ENCODE measurements at places on chromosomes 12 and 14.

DNA sequence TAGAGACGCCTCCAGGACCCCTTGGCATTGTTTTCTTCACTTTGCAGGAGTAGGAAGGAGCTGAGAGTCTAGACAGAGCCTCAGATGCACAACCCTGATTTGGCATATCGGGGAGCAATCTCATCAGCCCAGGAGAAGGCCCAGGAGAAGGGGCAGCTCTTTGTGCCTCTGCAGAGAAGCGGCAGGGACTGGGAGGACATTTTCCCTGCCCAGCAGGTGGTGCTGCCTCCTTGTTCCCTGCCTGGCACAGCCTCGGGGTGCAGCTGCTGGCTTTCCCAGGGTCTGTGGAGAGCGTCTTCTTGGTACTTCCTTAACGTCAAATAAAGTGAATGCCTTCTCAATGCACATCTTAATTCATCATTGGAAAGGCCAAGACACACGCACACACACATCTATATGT, 419.5 kb downstream of the TMEM121 start:
- DNase-seq = no peak

- DNase-seq = no peak
These were observed 185.8 kb downstream of the STXBP6 start for GRCh38 chr14:24863968-24864684.

- no peak for DNase-seq
These were observed 19.2 kb upstream of the MGAT4C start for GRCh38 chr12:86275356-86275755.

DNA sequence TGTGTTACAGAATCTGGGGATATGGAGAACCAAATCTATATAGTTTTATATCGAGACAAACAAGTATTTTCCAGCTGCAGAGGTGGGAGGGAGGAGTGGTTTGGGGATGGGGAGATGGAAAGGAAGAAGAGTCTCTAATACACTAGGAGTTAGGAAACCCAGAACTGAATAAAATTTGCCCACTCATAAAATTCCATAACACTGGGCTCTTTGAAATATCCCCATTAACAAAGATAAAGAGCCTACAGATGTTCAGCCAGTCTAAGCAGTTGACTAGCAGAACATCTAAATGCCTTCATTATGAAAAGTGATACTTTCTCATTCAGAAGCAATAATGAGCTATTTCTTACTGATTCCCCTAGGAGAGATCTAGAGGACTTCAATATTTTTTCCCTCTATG, 151.7 kb upstream of the GZMB start:
- DNase-seq = no peak

- DNase-seq = no peak
These were observed 300.5 kb downstream of the CACNA1C start for GRCh38 chr12:2353281-2353680.

DNA sequence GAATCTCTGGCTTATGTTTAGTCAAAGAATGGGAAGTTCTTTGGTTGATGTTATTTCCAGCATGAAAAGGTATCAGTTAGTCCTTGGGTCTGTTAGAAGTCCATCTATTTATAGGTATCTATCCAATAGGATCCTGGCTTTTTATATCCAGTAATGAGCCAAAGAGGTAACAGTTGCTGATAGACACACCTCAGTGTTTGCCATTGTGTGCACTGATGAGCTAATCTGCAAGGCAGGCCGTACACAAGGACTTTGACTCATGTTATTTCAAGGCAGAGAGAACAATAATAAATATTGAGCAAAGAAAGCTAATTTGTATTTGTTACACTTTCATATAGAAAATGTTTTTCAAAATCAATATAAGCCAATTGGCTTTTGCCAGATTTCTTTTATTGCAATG, 56.4 kb downstream of the GLT1D1 start:
- no peak for DNase-seq

GRCh38 chr14:31699809-31700208, 138.6 kb downstream of the NUBPL start:
- no peak for DNase-seq

- DNase-seq = no peak
These were observed 476.3 kb downstream of the LRIG3 start for GRCh38 chr12:58443981-58444371.

DNA sequence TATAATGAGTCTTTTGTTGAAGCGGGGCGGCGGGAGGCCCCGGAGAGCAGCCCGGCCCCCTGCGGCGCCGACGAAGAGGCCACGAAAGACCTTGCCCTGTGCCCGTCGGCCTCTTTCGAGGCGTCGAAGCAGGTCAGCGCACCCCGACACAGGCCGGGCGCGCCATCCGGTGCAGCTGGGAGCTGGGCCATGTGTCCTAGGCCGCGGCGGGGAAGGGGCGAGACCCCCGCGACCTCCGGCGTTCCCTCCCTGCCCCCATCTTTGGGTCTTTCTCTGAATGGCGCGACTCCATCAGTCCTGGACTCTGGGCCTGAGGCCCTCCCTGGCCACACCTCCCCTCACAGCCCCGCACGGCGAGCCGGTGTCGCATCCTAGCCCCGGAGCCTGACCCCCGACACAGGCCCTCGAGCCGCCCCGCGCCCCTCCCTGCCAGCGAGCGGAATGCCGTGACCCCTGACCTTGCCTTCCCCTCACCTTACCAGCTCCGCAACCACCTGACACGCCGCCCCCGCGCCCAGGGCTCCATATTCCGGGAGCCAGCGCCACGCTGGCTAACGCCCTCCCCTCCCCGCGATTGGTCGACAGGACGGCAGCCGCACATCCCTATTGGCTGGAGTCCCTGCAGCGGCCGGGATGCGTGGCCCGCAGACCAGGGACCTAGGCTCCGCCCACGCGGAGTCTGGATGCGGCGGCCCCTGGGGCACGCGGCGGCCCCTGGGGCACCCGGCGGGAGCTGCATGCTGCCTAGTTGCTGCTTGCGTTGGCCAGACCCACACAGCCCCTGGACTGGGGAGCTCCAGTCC, at the start of gene SLC11A2:
Gene SLC11A2, minus strand, starts transcription at position 549 of the 803 bp plus-strand sequence. CDS start 15,656 bp downstream, outside the sequence.
- peak; percentile 95 for DNase-seq

GRCh38 chr12:130491421-130492357, 154.0 kb downstream of the PIWIL1 start:
- no peak for DNase-seq

- DNase-seq = no peak
These were observed 2.1 kb upstream of the ATP23 start for GRCh38 chr12:57939291-57939690.

DNA sequence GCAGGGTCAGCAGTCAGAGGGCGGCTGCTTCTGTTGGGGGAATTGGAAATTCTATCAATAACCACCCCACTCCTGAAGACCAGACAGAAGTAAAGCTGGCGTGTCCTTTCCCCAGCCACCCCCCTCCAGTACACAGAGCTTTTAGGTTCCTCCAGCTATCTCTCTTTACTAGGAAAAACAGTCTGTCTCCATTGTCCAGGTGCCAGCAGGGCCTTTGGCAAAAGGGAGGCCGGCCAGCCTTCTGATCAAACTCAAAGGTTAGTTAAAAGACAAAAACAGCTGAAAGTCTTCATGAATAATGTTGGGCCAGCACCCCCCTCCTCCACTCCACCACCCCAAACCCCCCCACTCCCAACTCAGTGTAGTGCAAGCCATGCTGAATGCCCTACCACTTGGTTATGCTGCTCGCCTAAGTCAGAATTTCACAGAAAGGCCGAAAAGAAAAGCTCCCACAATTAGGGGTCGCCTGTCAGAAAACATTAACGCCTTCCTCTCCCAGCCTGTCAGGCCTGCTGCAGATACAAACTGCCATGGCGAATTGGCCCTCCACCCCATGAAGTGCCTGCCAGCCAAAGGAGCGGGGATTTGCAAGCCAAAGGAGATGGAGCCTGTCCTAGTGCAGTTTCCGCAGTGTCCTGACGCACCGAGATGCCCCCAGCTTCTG, 8.9 kb downstream of the ASCL1 start:
- DNase-seq = peak; percentile 10

- DNase-seq = no peak
These were observed 38.9 kb upstream of the MAP1LC3B2 start for GRCh38 chr12:116520225-116520760.

GRCh38 chr14:101962503-101962874, 1.9 kb upstream of the DYNC1H1 start:
- peak; percentile 54 for DNase-seq

GRCh38 chr14:79680087-79680486, 531.2 kb downstream of the DIO2 start:
- DNase-seq = no peak

GRCh38 chr12:102652645-102653313, 172.4 kb upstream of the IGF1 start:
- DNase-seq = no peak

DNA sequence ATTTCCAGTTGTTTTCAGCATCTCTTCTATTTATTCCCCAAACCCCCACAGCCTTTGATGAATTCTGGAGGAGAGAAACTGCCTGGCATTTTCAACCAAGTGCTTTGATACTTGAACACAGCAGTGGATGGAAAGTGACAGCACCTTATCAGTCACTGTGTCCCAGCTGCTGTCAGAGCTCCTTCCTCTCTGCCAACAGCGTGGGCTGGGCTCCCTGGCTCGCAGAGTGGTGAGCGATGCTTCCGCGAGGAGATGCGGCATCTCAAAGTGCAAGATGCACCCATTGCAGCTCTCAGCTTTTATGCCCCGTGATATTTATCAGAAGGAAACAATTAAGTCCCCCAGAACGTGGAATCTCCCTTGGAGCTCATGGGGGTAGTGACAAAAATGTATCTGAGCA, 72.6 kb upstream of the TCL1A start:
- no peak for DNase-seq

DNA sequence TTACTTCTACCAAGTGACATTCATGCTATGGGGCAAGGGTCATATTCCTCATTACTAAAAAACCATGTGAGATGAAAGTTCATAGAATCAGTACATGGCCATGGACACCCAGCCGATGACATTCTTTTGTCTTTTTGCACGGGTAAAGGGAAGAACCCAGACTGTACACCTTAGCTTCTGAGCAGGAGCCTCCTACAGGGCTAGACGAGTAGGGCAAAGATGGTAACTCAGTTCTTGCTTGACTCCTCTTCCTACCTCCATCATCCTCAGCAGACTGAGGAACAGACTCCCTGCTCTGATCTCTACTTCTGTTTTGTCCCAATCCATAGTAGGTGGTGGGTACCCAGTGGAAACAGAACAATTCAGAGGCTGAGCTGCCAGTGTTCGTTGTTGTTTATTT, 281.3 kb downstream of the NPAS3 start:
- no peak for DNase-seq

DNA sequence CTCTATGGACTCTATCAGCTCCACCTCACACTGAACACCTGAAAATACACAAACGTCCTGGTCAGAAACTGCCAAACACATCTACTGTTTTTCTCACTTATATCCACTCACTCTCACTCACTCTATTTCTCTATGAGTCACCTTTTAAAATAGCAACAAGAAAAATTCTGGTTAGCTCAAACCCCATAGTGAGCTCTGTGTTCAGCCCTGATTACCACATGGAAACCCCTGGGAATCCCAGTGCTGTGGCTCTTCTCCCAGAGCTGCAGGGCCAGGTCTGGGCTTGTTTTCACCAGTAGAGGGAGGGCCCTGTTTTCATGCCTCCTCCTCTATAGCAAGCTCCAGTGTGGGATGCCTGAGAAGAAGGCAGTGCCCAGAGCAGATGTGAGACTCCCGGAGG, 1126.1 kb downstream of the TMEM121 start:
- no peak for DNase-seq

DNA sequence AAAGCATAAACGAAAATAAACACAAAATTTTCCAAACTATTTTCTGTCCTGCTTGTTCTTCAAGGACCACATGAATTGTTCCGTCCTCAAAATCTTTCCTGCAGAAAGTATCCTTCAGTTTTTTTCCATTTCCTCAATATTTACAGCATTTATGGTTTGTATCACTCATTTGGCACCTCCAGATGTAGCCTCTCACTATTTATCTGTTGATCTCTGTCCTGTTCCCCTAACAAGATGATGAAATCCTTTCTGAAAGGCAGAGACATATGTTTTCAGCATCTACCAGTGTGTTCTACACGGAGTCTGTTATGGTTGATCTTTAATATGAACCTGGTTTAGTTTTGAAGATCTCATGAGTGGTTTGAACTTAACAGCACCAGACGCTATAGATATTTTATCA, 490.2 kb downstream of the NELL2 start:
- no peak for DNase-seq

- DNase-seq = no peak
These were observed 118.9 kb downstream of the SLC35F4 start for GRCh38 chr14:57747036-57747435.

DNA sequence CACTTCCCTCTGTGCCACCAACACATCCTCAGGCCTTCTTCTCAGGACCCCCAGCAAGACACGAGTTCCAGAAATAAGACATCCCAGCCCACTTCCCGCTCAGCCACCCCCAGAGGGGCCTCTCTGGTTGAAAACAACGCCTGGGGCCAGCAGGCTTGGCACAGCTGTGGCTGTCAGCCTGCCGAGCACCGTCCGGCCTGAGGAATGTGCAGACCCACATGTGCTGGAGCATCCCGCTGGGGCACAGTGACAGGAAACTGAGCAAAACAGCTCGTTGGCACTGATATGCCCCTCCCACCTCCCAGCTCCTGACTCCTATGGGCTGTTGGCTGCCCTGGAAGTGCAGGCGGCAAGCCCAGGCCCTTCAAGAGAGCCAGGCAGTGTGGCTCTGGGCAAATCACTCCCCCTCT, 1.4 kb downstream of the SYNE3 start:
- DNase-seq = no peak

DNA sequence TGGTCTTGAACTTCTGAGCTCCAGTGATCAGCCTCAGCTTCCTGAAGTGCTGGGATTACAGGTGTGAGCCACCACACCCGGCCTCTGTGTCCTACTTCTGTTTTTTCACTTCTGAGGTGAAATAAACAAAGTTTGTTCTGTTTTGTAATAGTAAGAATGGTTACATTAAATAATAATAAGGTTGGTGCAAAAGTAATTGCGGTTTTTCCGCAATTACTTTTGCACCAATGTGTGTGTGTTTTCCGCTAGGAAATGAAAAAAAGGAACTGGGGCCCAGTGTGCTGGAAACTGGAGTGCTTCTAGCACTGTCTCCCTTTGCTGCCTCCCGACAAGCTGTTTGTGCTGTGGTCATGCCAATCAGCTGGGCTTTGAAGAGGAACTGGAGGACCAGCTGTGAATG, 140.9 kb downstream of the NTS start:
- no peak for DNase-seq

GRCh38 chr12:58803908-58804307, 116.4 kb downstream of the LRIG3 start:
- no peak for DNase-seq

GRCh38 chr14:77511486-77512162, 13.0 kb upstream of the ISM2 start:
- DNase-seq = no peak

DNA sequence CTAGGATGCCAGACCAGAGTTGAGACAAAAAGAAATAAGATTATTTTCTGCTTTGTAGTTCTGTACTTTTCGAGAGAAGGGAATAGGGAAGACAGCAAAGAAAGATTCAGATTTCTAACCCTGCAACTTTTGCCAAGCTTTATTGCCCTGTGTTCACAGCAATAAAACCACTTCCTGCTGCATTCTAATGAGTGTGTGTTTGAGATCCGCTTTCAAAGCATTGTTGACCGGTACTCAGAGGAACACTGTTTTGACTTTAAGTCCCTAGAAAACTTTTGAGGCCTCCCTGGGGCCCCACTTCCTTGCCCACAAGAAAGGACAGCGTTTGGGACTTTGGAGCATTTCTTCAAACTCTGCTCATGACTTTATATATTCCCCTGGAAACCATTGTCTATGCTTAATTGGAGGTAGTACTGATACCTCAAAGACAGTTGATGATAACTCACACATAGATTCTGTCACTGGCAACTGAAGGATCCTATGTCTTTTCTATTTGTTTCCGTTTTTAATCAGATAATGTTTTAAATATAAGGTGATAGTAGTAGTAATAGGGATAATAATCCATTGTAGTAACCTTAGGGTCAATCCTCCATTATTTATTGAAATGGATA, 1.3 kb downstream of the RNASE6 start:
- DNase-seq = no peak
